ENCODE measurements at places on chromosomes 11 and 22.
A peak's percentile ranks its signal among the peaks of the same experiment; 100 is the strongest.

DNA sequence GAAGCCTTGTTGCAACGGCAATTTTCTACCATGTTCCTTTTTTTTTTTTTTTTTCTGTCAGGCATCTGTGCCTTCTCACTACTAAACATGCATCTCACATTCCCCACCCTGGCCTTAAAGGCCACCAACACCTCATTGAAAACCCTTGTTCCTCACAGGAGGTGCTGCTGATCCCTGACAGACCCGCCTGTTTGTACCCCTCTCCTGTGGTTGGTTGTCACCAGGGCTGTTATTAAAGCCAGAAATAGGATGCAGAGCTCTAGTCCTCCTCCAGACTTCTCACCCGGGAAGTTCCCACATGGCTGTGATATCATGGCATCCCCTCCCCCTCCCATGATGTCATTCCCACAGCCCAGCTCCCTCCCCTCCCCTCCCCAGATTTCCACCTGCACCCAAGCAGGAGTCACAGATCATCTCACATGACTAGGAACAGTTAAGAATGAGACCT is 302.8 kb upstream of the NCAM1 start:
- no peak for DNase-seq

GRCh38 chr22:29072193-29072978 is 449 bp upstream of the KREMEN1 start:
- DNase-seq = peak; percentile 93

GRCh38 chr11:13098616-13099289 is 89.6 kb downstream of the RASSF10 start:
- DNase-seq = no peak

DNA sequence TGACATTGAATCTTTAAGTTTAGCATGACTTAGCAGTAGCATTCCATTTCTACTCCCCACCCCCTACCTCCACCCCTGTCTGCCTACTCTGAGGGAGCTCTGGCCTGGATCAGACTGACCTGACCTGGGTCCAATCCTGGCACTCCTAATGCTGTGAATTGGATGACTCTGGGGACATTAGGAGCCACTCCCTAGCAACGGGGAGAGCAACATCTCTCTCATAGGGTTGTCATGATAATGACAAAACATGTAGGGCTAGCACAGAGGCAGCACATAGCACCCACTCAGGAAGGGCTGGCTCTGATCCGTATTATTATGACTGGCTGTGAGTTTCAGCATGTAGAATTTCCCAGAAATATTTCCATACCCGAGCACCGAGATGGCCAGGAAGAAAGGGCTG is 40.5 kb downstream of the CABIN1 start:
- no peak for DNase-seq

DNA sequence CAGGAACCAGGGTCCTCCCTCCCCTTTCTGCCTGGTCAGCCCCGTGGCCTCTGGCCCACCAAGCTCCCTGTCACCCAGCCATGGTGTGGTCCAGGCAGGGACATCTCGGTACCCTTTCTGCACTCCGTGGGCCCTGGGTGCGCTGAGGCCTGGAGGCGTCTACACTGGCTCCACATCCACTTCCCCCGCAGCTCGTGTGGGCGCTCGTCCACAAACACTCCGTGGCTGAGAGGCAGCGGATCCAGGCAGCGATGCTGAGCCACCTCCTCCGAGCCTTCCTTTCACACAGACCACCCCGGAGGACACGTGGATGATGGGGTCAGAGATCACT is 16.1 kb downstream of the RNH1 start:
- no peak for DNase-seq

DNA sequence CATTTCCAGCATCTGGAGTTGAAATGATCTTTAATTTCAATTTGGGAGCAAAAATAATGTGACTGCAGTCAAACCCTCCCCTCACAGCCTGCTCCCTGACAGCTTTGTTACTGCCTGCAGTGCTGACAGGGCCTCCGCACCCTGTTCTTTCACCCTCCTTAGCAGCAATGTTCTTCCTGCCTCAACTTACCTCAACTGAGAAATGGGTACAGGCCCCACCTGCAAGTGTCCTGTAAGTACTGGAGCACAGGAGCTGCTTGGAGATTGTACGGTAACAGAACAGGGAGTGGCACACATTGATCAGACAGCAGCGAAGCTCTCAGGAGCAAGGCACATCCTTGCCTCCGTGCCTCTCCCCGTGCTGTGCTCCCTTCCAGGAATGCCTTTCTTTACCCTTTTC is 131.3 kb downstream of the CHST1 start:
- no peak for DNase-seq

DNA sequence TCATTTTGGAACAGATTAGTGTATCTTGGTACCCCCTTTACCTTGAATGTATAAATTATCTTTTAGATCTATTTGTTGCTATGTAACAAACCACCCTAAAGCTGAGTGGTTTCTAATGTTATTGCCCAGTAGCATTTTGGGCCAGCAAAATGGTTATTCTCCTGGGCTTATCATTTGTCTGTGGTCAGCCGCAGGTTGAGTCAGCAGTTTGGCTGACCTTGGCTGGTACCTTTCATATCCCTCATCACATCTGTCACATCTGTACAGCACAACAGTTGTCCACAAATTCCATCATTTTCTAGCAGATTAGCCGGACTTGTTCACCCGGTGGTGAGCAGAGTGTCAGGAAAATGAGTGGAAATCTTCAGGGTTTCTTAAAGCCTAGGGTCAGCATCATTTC is 588.5 kb upstream of the ARHGAP42 start:
- no peak for DNase-seq

GRCh38 chr11:63880403-63880790 is 36.6 kb downstream of the RCOR2 start:
- no peak for DNase-seq

DNA sequence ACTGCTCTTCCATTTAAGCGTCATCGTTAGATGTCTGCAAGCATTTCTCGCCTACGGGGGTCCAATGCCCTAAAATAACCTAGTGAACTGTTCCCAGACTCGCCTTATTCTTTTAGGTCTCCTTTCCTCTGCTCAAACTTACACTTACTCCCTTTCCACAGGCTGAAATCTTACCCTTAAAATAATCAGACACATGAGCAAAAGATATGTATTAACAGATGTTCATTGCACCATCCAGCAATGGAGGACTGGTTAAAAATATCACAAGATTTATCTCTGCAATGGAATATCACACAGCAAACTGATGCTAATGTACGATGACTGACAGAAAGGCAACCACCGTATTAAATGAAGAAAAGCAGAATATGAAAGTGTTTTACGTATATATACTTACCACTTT is 1.6 kb upstream of the CSTF3 start:
- DNase-seq = no peak

DNA sequence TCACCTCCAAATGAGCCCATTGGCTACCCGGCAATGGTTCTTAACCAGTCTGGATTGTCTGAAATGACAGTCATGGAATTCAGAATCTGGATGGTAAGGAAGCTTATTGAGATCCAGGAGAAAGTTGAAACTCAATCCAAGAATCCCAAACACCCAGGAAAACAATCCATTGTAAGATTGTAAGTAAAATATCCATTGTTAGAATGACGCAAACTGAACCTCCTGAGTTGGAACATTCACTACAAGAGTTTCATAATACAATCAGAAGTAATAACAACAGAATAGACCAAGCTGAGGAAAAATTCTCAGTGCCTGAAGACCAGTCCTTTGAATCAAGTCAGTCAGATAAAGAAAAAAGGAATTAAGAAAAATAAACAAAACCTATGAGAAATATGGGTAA is 22.1 kb downstream of the OR8G5 start:
- no peak for DNase-seq

DNA sequence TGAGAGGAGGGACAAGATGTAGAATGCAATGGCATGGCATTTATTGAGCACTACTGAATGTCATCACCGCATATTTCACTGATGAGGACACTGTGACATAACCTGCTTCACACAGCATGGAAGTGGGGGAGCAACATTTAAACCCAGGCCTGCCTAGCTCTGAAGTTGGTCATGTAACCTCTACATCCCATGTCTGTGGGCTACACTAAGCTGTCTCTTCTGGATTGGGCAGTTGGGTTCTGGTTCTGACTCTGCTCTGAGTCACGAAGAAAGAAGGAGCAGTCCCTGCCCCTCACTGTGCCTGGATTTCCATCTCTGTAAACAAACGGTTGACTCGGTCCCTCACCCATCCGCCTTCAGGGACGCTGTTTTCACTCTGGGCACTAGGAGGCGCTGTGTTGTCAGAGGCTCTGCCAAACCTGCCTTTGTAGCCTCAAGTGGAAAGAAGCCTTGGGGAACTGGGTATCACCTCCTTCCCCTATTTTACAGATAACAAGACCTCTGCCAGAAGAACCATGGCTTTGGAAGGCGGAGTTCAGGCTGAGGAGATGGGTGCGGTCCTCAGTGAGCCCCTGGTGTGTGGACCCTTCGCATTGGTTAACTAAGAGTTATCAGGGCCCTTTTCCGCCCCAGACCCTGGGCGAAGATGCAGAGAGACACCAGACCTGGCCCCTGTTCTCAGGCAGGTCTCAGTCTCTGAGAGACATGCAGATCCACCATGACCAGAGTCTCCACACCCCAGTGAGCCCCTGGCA is 12.7 kb upstream of the ARHGEF17 start:
- peak; percentile 74 for DNase-seq

DNA sequence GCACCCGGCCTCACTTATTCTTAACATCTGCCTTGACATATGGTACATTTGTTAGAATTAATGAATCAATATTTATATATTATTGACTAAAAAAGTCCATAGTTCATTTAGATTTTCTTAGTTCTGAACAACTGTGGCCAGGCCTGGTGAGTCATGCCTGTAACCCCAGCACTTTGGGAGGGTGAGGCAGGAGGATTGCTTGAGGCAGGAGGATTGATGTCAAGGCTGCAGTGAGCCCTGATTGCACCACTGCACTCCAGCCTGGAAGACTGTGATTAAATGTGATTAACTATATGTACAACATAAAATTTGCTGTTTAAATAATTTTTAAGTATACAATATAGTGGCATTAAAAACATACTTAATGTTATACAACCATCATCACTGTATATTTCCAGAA is 5.6 kb downstream of the UVRAG start:
- no peak for DNase-seq

GRCh38 chr22:20203142-20203551 is 52.3 kb upstream of the CCDC188 start:
- DNase-seq = no peak

DNA sequence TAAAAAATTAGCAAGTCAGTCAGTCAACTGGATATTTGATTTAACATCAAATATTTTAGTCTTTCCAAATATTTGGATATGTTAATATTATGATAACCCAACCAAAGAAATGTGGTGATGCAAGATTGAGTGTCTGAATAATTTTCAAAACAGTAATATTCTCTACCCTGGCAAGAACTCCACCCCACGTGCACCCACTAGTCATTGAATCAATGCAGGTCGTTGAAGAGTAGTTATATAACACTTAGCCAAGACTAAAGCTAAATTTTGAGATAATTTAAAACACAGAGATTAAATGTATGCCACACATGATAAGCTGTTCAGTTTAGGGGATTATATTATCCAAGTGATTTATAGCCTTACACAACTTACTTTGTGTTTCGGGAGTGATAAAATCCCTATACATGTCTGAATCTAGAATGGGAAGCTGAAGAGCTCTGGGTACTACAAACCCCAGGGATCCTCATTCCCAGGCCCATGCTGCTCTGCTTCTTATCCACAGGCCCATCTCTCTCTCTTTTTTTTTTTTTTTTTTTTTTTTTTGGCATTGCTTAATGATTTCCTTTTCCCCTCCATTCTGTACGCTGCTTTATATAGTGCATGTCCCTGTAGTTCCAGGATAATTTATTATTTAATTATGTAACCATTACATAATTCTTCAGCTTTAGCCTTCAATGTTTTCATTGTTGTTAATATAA is 392.9 kb downstream of the NTM start:
- no peak for DNase-seq

- DNase-seq = no peak
These were observed 381.3 kb upstream of the ANO5 start for GRCh38 chr11:21811572-21811971.

DNA sequence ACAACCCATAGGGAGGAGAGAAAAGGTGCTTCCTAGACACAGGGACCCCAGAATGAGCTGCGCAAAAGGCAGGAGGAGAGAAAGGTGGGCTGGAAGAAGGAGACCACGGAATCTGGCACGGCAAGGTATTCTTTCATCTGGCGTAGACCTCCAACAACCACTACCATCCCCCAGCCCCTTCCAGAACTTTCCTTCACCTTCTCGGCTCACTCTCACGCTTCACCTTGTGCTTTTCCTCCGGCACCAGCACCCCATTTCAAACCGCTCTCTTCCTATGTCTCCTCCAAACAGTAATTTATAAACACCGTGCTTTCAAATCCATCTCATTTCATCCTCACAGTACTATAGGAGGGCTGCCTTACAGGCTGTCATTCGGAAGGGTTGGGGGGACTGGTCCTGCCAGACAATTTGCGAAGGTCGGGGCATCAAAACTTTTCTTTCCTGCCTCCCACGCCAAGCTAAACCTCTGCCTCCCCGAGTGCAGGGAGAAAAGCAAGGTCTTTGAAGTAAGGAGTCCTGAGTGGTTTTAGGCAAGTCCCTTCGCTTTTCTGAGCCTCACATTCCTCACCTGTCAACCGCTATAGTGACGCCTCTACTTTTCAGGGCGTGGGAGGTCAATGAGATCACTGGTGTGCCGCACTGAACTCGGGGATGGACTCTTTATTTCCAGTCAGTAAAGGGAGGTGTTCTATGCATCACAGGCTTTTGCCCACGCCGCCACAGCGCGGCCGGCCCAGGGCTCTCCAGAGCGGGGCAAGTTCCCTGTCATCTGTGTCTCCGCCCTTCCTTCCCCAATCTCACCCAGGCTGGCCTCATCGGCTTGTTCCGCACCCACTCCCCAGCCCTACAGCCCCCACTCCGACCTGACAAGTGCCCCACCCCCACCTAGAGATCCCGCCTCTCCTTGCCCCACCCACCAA is 800 bp downstream of the KCTD21 start:
- peak; percentile 88 for DNase-seq

DNA sequence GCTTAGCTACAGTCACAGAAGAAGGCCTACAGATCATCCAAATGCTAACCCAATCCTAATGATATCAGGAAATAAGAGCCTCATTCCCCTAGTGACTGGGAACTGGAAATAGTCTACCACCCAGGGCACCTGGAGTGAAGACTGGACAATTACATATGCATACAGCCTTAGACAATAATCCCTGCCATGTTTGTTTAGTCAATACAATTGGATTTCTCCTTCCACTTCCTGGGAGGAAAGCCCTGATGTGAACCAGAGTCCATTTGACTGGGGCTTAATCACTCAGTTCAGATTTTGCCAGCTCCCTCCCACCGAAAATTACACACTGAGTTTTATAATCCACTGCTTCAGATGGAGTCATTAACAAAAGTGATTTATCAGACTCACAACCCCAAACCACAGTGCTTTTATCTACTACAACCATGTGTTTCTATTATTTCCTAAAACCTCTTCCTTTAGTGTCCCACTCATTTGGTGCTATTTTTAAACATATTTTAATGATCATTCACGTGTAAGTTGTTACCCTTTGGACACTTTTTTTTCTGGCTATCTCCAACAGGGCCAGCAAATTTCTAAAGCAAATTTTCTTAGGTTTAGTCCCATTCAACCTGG is 29.9 kb downstream of the CWF19L2 start:
- DNase-seq = no peak

- DNase-seq = peak; percentile 1
These were observed 4.0 kb downstream of the UCP2 start for GRCh38 chr11:73978576-73979086.

GRCh38 chr11:80440835-80441234 is 1000.0 kb upstream of the TENM4 start:
- no peak for DNase-seq

GRCh38 chr22:50072167-50072555 is 13.1 kb downstream of the MLC1 start:
- DNase-seq = peak; percentile 9

GRCh38 chr11:111834432-111835163 is 36.8 kb downstream of the ALG9 start:
- no peak for DNase-seq
